Activated CD4-positive, alpha-beta T cell treated with anti-CD3 and anti-CD28 coated beads, Interleukin-2, amount 10 ng/mL, durations not matched to agents 7 days and 5 days (primary cell): ENCODE measurements at places on chromosomes 1 and 21.
A peak's percentile ranks its signal among the peaks of the same experiment; 100 is the strongest.

- DNase-seq: no peak
Measured at GRCh38 chr1:154831462-154831861, 38.6 kb downstream of the KCNN3 start.

DNA sequence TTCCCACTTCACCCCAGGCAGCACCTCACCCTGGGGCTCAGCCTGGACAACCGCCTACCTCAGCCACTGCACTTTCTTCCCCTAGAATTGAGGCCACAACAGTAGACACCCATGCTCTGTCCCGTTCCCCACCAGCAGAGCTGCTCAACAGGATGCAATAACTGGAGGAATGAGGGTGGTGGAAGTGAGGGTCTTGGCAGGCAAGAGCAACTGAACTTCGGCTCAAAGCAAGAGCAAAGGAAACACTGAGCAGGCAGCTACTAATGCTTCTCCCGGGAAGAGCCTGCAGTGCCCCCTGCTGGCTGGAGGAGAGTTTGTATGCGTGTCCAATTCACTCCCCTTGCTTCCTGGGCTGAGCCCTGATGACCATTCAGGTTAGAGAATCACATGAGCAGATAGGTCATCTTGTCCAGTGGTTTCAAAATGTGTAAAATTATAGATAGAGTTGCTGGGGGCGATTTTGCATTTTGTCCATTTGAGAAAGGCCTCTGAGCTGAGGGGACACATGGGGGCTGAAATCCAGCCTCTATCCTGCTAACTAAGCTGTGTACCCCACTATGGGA is 13.9 kb downstream of the NT5C1A start:
- peak; percentile 71 for DNase-seq

GRCh38 chr1:43719063-43719462 is 11.7 kb downstream of the ST3GAL3 start:
- DNase-seq: no peak

DNA sequence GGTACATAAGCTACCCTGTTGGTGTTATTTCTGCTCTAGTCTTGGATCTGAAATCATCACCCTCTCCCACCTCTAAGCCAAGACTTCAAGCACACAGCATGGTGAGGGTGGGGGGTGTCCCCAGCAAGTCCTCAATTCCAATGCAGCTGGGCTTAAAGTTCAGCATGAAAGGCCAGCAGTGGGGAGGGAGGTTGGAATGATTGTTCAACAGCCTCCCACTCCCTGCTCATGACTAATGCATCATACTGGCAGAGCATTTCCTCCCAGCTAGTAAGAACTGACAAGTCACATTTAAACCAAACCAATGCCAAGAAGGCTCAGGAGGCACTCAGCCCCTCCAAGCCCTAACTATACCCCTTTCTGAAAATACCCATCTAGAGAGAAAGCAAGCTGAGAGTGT is 50.1 kb downstream of the TIAM1 start:
- DNase-seq: no peak

DNA sequence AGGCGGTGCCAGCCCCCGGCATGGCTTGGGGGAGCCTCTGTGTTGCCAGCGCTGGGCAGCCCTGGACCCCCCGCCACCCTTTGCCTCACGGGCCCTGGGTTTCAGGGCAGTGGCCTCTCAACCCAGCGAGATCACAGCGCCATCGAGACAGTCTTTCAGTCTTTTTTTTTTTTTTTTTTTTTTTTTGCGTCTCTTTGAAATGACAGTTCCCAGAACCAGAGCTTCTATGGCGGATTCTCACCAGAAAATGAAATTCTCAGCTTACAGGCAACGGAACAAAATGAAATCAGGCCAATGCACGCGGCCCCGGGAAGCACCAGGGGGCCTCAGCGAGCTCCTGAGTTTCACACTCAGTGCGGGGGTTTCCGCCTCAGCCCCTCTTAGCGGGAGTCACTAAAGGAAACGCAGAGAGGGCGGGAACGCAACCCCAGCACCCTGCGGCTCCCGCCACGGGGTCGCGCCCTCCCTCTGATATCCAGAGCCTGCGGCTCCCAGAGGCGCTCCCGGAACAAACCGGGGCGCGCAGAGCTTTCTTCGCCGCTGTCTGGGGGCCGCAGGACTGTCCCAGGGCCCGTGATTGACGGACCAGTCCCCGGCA is 8.0 kb upstream of the COL6A1 start:
- peak; percentile 68 for DNase-seq

DNA sequence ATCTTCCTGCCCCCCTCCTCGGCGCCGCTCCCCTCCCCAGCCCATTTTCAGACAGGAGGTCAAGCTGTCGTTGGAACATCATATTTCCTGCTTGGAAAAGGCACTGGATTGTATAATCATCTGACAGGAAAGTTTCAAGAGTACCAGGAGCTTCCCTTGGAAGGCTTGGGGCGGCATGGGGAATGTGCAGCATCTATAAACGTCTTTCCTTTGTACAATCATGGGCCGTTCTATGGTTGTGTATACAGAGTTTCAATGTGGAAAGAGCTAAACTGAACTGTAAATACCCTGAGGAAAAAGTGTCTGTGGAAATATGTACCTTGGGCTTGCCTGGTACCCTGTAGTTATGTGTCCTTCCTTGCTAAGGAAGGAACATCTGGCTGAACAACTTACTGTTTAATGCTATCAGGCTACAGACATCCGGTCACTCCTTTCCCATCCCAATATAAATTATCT is 368.1 kb upstream of the ADGRL2 start:
- no peak for DNase-seq
